ENCODE measurements at places on chromosomes 1 and 21.

GRCh38 chr1:209607795-209608178, 24.3 kb downstream of the CAMK1G start:
- no peak for DNase-seq

DNA sequence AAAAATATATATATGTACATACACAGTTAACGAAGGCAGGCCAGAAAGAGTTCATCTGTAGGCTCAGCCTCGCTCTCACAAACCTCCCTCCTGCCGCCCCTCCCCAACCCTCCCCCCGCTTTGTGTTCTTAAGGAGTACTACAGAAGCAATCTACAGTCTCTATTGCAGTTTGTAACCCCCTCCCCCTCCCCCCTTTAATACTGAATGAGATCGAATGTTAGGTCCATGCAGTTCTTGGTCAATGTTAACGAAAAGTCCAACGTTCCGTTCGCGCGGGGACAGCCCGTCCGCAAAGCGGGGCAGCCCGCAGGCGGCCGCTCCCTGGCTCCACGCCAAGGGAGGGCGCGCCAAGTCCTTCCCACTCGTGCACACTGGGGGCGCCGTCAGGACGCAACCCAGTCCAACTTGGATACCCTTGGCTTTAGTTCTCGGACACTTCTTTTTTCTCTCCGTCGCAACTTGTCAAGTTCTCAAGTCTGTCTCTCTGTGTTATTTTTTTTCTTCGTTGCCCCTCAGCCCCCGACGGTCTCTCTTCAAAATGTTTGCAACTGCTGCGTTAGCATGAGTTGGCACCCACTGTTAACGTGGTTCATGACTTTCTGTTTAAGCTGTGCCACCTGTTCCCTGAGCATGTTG, 2.2 kb downstream of the JUN start:
- peak; percentile 70 for DNase-seq

- no peak for DNase-seq
These were observed 14.6 kb downstream of the CACNA1E start for GRCh38 chr1:181497870-181498269.

- DNase-seq: no peak
These were observed 2099.8 kb downstream of the MRPL39 start for GRCh38 chr21:23507501-23507900.

DNA sequence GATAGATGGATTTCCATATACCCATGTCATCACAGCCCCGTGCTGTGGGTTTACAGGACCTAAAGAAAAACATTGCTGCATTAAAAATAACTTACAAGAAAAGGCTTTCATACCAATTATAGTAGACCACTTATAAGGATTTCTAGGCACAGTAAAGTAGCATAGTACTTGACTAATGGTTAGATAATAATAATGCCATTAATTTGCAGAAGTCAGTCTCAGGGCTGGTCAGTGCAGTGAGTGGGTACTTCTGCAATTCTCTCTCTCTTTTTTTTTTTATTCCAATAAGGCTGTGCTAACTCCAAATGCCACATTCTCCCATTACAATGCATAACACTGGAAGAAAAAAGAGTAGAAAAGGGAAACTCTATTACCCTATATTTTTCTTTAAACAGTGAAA, 73.1 kb upstream of the TMPRSS15 start:
- no peak for DNase-seq

DNA sequence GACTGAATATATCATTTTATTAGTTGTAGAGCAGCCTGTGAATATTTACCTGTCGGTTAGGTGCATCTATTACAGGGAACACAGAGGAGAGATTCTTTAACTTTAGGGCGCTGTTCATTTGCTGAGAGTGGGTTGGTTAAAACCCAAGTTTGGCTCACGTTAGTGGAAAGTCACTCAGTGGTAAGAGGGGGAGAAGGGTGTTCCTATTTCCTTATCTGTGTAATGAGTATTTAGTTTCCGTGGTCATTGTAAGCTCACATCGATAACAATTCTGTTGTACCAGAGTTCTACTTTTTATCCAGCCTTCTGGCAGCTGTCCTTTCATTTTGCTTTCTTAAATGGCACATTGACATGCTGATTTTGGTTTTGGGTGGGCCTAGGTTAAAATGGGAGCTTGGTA, 773.2 kb upstream of the ADAMTS5 start:
- DNase-seq: no peak

GRCh38 chr1:20760322-20760721, 26.8 kb downstream of the HP1BP3 start:
- no peak for DNase-seq

All from naive thymus-derived CD4-positive, alpha-beta T cell (primary cell).